Activated CD4-positive, alpha-beta memory T cell treated with anti-CD3 and anti-CD28 coated beads for 36 hours (primary cell): ENCODE measurements at places on chromosomes 7 and 10. TPM values are rescaled to one million over a fixed set of nuclear protein-coding genes. Genes with fewer than 3 reads are reported as not detected.

The PDK4 gene
- not detected for total RNA-seq

The MRLN gene
- total RNA-seq = not detected

The FAM237B gene
- not detected for total RNA-seq

The MACC1 gene
- 0.10 TPM for total RNA-seq

The SLC13A1 gene
- not detected for total RNA-seq

The KCNH2 gene
- 0.34 TPM for total RNA-seq

The LEP gene
- not detected for total RNA-seq

The TWIST1 gene
- total RNA-seq = 4.1 TPM

The BMPER gene
- not detected for total RNA-seq

The TMEM213 gene
- total RNA-seq = 0.39 TPM

The CPED1 gene
- total RNA-seq = not detected

The ZNF467 gene
- total RNA-seq = 0.41 TPM

The NYAP1 gene
- 0.24 TPM for total RNA-seq

DNA sequence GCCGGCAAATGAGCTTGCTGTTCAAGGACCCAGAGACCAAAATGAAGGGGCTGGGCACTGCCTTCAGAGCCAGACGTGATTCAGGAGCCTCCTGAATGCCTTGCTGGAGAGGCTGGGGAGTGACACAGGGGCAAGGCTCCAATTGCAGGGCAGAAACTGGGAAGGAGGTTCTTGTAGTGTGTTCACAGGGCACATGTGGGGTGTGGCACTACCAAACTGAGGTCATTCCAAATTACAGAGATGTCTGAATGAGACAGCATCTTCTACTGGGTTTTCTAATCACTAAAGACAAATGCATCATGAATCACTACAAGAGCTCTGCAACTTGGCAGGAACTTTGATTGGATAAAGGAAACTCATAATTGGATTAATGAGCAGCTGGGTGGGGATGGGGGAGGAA, 17.8 kb downstream of the CRTAC1 start:
- no peak for DNase-seq

DNA sequence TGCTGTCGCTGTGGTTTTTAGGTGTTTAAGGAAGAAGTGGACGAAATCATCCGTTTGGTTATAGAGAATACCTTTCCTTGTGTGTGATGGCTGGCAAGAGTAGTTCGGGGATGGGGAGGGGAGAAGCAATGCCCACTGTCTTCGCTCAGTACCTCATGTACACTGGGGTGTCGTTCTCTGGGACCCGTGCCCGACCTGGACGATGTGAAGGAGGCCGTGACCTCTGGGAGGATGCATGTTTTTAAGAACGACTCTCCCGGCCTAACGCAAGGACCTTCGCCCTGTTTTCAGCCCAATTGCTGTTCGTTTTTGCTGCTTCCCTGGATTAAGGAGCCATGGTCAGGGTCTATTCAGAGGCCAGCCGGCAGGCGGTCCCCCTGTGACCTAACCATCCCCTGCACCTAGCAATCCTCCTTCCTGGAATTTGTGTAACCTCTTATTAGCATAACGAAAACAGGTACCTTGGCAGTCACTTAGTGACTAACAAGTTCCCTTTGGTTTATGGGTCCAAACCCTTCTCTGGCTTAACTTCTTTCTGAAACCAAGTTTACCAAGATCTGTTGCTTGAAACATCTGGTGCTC, 1.3 kb downstream of the NFE2L3 start:
- peak; percentile 51 for DNase-seq

DNA sequence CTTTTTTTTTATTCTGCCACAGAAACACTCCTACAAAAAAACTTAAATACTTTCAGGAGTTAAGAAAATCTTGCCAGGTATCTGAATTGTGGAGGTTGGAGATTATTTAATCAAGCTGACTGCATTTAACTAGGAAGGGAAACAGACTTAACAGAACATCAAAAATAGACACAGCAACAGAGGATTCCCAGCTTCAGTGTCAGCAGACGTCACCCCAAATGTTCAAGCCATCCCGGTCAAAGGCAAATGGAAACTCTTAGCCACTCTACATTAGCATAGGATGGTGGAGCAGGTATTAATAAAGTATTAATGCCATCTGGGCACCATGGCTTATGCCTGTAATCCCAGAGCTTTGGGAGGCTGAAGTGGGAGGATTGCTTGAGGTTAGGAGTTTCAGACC, 139.7 kb upstream of the SVIL start:
- no peak for DNase-seq

DNA sequence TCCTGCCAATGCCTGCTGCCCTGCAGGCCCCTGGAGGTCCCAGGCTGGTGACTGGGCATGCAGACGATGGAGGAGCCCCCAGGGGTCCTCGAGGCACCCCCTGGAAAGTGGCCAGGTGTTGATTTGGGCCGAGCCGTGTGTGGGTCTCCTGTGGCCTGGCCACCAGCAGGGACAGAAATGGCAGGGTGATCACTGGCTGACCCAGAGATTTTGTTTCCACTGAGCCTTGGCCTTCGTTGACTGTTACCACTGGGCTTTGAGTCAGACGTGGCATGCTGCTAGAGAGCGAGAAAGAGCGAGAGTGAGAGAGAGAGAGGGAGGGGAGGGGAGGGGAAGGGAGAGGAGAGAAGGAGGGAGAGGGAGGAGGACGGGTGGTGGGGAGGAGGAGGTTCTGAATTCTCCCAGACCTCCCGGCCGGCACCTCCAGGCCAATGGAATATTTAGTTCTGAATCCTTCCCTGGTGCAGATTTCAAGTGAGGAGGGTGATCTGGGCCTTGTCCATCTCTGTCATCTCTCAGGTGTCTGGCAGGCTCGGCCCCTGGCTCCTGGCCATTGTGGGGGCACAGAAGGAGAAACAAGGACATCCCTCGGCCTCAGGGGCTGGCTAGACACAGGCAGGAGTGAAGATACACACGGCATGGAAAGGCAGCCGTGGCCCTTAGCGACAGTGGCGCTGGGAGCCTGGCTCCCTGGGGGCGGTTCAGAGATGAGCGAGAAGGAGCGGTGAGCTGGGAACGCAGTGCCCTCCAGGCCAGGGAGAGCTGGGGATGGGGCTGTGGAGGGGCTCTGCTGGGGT, 58.2 kb downstream of the GLRX3 start:
- DNase-seq = no peak

DNA sequence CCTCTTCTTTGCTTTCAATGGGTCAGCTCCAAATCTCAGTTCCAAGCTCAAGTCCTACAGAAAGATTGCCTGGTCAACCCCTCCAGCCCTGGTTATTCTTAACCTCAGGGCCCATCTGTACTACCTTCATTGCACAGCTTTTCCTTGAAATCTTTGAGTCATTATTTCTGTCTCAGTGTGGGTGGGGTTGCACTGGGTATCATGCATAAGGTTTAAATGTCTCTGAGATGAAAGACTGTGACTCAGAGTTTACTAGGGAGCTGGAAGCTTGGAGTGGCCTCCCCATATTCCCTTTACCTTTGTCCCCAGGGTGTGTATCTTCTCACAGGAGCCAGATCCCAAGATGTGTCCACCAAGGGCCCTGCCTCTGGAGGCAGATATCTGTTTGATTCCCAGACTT, 3.3 kb upstream of the OR6V1 start:
- no peak for DNase-seq

DNA sequence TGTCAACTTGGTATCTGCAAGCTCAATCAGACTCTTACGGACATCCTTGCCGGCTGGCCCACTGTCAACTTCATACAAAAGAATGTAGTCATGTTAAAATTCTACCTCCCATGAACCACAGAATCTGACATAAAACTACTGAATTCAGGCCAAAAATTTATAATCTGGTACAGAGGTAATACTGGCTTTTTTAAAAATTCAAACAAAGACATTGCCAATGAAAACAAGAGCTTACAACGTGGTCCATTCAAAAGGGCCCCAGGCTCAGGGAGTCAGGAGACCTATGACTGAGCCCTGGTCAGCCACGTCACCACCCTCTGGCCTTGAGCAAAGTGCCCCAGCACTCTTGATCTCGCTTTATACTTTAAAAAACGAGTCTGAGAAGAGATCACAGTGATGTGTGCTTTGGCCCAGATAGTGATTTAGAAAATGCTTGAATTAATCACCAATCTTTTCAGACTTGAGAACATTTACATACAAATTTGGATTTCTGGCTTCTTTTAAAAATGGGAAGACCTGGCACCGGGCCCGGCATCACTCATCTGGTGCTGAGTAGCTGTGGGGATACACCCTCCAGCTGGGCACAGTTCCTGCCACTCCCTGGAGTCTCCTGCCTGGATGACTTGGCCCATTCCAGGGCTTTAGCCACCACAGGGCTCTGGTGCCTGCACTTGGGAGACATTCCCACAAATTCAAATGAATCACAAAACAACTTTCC, 94.1 kb downstream of the PIP4K2A start:
- peak; percentile 68 for DNase-seq

DNA sequence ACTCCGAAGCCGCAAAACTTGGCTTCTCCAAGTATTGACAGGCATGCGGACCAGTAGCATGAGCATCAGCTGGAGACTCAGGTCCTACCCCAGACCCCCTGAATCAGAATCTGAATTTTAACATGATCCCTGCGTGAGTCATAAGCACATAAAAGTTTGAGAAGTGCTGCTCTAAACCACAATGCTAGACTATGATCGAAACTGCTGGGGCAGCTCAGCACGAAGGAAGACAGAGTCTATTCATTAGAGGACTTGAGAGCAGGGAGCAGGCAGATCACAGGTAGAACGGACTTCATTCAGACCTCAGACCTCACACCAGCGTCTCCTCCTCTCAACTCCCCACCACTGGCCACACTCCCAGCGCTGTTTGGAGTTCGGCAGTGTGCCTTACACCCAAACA, 16.9 kb downstream of the CAMK2G start:
- DNase-seq = peak; percentile 80

GRCh38 chr7:38554586-38554985, 76.6 kb downstream of the AMPH start:
- no peak for DNase-seq

DNA sequence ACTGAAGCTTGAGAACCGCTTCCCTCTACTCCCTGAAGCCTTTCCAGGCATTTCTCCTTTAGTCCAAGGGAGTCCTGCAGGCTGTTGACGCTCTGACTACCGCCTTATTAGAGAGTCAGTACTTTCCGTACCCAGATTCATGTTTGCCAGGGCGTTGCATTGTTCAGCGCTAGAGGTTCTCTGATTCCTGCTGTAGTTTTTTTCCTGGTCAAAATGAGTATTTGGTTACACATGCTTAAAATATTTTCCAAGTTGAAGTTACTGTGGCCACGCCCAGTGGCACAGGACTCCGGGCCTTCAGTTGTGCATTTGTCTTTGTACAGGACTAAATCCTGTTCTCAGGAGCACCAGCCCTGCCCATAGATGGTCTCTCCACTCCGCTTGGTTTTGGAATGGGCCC, 7.9 kb downstream of the MTURN start:
- DNase-seq = no peak

- DNase-seq = no peak
These were observed 969.9 kb downstream of the KCNMA1 start for GRCh38 chr10:76667408-76668370.

DNA sequence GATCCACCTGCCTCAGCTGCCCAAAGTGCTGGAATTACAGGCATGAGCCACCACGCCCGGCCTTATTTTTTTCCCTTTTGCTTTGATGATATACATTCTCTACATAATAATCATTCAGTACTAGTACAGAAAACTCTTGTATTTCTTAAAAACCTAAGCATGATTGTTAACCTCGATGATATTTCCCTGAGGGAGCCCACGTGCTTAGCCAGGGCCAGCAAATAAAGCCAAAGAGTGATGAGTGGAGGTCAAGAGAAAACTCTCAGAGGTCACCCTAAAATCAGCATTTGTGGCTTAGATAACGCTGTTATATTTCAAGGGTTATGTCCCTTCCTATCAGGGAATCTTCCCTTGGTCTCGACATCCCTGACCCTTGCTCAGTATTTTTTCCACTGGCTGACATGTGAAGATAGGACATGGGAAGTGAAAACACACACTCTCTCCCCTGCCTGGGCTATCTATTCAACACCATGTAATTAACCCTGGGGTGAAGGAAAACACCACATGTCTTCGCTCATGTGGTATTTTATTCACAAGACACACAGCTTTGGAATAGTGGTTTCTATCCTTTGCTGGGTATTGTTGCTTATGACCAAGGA, 12.6 kb downstream of the FAM200A start:
- no peak for DNase-seq

DNA sequence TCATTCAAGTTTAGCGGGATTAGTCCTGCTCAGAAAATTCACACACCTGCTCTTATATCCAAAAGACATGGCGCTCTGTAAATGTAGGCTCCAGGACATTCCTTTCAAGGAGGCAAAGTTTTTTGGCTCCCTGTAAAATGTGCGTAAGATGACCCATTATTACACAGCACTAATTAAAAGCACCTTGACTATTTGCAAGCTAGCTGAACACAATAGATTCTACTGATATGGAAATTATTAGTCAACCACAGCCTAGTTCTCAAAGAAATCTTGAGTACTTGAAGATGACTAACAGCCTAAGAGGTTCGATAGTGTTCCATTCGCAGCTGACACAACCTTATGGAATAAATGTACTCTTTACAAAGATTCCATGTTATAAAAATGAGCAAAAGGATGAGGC, 175.2 kb downstream of the BMPER start:
- no peak for DNase-seq

- DNase-seq = no peak
These were observed 74.0 kb downstream of the WDR37 start for GRCh38 chr10:1130226-1130625.

GRCh38 chr7:124152859-124153692, 120.2 kb upstream of the TMEM229A start:
- DNase-seq = no peak

DNA sequence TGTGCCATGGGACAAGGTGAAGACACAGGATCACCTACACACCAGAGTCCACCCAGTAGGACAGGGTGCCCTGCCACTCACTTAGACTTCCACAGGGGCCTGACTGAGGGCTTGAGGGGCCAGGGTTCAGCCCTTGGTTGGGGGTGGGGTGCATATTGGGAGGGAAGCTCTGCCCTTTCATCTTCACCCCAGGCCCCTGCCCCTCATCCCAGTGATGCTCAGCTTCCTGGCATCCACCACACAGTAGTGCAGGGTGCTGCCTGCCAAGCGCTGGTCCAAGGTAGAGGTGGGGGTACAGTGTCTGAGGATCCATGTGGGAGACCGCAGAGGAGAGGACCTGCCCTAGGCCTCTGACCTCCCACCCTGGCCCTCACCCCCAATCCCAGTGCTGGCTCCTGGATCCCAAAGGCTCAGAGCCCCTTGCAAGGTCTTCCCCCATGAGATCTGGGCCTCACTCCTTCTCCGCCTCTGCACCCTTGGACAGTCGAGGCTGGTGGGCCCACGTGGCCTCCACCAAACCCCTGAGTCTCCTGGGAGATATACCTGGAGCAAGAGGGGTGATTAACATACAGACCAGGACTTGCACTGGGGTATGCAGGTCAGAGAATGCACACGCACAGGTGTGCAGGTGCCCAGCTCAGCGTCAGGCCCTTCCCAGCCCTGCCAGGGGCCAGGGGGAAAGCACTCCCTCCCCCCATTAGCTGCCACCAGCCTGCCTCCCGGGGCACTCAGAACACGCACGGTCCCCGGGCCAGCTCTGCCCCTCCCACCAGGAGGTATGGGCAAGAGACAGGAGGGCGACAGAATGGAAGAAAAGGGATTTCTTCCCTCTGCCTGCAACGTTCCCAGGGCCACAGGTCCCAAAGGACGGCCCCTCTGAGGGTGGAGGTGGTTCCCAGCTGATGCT, 8.6 kb upstream of the IRF5 start:
- DNase-seq = no peak

- DNase-seq = peak; percentile 87
These were observed 38.8 kb downstream of the RAMP3 start for GRCh38 chr7:45196374-45196773.
